ENCODE measurements at places on chromosomes 16 and 17. TPM values are rescaled to one million over a fixed set of nuclear protein-coding genes. Genes with fewer than 3 reads are reported as not detected.

- no peak for DNase-seq
Measured at GRCh38 chr17:73744411-73744810, 100.2 kb upstream of the SDK2 start.

DNA sequence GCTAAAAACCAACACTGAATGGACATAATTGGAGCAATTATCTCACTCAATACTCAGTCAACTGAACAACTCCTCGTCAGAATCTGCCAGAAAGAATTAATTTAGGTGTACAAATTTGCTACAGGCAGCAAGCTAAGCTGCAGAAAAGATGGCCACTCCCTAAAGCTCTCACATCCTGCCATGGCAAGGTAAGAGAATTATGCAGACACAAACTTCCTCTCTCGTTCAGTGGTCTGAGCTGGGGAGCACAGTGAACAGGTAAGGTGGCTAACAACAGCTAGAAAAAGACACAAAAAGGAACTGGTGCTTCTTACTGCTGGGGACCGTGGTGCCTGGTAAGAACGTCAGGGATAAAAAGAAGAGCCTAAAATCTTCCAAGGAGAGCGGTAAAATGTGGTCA is 74.9 kb upstream of the BCAR1 start:
- DNase-seq = peak; percentile 77

DNA sequence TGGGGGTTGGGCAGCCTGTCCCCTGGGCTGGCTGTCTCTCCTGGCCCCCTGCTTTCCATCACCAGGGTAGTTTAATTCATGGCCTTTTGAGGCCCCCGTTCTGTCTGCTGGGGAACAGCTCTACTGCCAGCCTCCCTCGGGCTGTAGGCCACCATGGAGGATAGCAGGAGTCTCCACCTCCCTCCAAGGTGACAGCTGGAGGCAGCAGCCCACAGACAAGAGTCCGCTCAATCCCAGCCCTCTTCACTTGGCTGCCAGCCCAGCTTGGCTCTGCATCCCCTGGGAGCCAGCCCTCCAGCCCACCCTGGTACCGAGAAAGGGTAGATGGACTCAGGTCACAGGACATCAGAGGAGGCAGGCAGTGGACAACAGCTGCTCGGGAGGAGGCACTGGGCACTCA is 194.6 kb upstream of the SDK2 start:
- DNase-seq = no peak

Gene KCTD19
- not detected for polyA plus RNA-seq

GRCh38 chr17:67011527-67012175 is 32.7 kb upstream of the CACNG1 start:
- no peak for DNase-seq

GRCh38 chr17:8572764-8573163 is 57.8 kb downstream of the MYH10 start:
- DNase-seq = no peak
